ENCODE measurements at places on chromosomes 1 and 21.

DNA sequence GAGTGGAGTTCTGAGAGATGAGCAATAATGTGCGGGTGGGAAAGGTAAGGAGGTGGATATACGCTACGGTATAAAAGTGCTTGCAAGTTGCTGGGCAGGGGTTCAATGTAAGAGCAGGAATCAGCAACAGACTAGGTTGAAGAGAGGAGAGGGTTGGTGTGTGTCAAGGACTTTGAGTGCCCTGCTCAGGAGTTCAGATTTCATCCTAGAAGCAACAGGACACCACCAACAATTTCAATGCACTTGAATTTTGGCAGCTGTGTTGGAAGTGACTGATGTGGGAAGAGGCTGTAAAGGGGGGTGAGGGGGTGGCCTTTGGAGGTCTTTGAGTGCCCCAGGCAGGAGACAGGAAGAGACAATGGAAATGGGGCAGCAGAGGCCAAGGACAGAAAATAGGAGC lies 57.3 kb downstream of the RHOU start:
- no peak for DNase-seq

- DNase-seq = no peak
Measured at GRCh38 chr1:50095716-50096115, 13.0 kb upstream of the ELAVL4 start.

- peak; percentile 51 for DNase-seq
Measured at GRCh38 chr1:3902111-3902511, 2.0 kb upstream of the C1orf174 start.

- DNase-seq = no peak
Measured at GRCh38 chr1:167463080-167463479, 55.2 kb downstream of the CD247 start.

DNA sequence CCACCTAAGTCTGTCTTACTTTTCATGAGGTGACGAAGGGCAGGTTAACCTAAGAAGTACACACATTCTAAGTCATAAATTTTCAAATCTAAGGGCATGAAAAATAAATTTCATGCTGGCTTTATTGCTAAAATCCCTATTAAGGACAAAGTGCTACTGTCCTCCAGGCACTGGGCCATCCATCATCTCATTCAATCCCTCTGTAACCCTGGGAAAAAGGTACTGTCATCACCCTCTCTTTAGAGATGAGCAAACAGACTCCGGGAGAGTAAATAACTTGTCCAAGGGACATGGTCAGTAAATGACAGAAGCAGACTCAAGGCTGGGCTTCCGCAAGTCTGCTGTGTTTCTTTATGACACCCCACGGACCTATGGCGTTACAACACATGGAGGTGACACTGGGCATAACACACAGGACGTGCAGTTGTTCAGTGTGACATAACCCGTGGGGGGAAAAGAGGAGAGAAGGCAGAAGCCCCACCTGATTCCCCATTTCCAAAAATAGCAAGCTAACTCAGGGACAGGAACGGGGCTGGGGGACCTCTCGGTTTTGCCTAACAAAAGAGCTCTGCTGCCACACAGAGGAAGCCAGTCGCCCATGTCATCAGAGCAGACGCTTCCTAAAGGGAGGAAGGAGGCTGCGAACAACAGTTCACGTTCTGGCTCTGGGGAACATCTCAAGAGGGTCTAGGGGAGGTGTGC lies 12.5 kb upstream of the SRM start:
- no peak for DNase-seq

DNA sequence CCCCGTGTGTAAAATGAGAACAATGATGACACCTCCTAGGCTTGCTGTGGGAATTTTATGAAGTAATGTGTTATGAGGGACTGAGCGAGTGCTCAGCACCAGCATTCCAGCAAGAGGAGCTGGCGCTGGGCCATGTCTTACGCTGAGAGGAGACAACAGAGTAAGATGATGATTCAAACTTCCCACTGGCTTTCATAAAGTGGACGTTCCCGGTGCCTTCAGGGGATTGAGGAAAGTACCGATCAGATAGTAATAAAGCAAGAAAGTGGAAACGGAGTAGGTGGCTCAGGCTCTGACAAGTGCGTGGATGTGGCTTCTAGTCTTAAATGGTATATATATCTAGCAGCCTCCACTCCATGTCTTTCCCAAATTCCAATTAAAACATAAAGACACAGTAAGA lies 23.8 kb downstream of the EPHA10 start:
- DNase-seq = no peak

DNA sequence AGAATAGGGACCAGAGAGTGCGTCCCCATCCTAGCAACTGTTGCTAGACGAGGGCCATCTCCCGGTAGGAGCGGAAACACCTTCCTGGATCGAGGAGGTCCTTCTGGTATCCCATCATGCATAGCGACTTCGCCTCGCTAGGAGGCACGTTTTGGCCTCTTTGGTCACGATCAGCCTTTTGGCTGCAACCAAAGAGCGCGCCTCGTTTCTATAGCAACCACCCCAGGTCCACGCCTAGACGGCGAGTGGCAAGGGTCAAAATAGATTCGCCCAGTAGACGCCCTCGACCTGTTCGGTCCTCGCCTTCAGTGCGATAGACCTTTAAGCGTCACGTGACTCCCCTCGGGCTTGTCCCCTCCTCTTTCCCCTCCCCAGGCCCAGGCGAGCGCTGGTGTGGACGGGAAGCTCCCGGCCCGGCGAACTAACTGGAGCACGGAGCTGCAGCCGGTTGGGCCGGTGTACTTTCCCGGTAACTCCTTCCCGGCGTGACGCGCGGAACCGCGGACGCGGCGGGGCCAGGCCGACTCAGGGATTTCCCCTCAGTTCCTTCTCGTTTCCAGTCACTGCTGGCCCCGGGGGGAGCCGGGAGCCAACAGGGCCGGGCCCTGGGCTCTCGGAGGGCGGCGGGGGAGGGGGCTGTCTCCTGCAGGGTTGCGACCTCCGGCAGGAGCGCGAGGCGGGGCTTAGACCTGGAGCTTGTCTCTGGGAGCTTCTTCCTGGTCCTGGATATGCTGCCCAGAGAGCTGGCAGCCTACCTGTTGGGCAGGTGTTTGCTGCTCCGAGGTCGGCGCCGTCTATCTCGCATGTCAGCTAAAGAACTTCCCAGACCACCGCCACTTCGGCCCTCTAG lies at the start of gene DNAJC16:
Gene DNAJC16, plus strand, starts transcription at position 359 of the 850 bp plus-strand sequence. CDS start 2,258 bp downstream, outside the sequence.
- peak; percentile 98 for DNase-seq

DNA sequence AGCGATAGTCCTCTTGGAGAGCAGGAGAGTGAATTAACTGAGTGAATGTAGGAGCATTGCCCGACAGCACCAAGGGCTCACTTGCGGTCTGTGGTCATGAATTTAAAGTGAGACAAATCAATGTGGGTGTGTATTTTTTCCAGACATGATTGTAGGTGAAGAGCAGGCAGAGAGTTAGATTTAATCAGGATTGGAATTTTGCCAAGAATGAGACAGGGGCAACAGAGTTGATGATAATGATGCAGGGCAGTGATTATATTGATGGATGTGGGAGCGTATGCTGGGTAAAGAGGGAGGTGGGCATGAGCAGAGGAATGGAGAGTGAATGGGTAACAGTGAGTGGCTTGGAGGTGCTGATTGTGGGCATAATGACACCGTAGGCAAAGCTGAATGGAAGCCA lies 20.0 kb upstream of the SYT6 start:
- no peak for DNase-seq

DNA sequence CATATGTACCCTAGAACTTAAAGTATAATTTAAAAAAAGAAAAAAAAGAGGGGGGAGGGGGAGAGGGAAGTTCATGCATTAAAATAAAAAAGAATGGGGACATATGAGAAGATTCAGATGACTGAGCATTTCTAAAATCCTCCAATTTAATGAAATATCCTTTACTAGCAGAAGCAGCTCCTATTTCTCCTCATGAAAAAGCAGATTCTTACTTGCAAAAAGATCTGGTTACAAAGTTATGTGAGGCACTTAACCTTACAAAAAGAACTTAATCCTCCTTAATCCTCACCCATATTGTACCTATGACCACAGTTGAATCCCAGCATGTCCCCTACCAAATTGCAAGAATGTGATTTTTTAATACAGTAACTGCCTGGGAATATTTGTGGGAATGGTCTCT lies 298.5 kb downstream of the SRGAP2C start:
- DNase-seq = no peak

- no peak for DNase-seq
Measured at GRCh38 chr21:34897828-34898227, 151.3 kb downstream of the RUNX1 start.

- no peak for DNase-seq
Measured at GRCh38 chr1:194644528-194644927, 1458.1 kb upstream of the B3GALT2 start.

DNA sequence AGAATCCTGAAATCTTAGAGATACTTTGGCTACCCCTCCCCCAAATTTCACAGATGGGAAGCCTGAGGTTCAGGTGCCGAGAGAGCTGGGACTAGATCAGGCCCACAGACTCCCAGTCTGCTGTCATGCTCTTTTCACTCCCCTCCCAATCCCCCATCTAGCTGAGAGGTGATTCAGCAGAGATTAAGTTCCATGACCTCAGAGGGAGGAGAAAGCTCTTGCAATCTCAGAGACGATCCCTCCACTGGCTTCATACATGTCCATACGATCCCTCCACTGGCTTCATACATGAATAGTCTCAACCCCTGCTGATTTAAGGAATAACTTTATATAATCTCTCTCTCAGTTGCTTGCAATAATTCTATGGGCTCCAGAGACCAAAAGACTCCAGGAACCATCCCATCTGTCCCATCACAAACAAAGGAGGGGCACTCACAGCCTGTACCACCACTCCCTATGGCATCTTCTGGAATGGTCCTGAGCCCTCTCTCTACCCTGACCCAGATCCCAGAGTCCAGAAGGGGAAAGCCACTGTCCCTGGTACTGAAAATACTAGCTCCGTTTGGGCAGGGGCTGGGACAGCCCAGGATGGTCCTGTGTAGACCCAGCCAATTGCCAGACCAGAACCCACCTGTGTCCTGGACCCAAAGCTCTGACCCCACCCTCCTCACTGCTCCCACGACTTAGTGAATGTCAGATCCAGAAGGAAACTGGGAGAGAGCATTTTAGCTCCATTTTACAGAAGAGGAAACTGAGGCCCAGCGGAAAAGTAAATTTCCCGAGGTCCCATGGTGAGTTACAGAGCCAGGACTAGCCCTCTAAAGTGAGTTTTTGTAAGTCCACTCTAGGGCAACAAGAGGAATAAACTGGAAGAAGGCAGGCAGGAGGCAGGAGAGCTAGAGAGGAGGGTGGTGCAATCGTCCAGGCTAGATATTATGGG lies 27.1 kb downstream of the RIMS3 start:
- DNase-seq = no peak

DNA sequence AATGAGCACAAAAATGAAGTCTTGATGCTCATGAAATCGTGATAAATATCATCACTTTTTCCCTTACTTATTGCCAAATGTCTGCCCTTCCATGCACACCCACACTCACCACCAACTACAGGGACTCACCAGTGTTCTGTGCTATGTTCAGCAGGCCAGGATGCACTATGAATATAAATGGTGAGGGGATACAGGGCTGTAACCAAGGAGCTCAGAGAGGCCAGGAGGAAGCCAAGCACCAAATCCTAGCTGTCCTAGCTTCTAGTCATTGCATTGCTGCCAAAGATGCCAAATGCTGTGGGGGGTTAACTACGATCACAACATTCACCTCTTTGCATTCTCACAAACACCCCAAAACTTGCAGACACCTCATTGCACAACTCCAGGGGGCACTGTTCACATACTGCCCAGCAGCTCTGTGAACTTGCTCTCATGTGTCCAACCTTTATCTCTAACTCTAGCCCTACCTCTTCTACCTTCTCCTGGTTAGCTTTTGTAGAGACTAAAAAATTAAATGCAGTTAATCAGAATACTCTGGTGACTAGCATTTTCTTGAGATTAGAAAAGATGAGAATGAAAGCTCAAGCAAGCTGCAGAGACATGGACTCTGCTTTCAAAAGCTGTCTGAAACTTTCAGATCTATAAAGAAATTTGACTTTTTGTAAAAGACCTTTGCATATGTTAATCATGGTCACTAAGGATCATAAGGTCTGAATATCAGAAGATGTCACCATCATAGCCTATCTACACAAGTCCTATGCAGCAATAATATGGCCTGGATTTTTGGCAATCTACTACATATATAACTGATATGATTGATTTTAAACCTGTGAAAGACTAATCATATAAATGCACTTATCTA lies 13.9 kb upstream of the KIF14 start:
- DNase-seq = no peak

- no peak for DNase-seq
Measured at GRCh38 chr1:39949891-39950290, 5.1 kb upstream of the MFSD2A start.

DNA sequence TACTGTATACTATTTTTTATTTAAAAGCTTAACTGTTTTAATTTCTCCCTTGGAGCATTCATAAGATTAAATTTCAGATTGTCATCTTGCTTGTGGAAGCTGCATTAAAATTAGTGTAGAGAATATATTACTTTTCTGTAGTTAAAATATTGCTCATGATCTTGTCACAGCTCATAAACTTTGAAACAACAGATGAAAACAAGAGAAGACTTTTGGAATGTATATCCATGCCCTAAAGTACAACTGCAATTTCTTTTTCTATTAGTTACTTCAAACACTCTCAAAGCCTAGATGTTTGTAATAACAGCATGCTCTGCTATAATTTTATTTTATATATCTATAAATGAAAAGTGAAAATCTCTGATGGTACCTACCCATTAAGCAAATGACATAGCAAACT lies 155.9 kb downstream of the COL11A1 start:
- DNase-seq = no peak
